ENCODE measurements at places on chromosomes 3 and 15.

- DNase-seq = no peak
These were observed 141.2 kb upstream of the MANF start for GRCh38 chr3:51243924-51244323.

DNA sequence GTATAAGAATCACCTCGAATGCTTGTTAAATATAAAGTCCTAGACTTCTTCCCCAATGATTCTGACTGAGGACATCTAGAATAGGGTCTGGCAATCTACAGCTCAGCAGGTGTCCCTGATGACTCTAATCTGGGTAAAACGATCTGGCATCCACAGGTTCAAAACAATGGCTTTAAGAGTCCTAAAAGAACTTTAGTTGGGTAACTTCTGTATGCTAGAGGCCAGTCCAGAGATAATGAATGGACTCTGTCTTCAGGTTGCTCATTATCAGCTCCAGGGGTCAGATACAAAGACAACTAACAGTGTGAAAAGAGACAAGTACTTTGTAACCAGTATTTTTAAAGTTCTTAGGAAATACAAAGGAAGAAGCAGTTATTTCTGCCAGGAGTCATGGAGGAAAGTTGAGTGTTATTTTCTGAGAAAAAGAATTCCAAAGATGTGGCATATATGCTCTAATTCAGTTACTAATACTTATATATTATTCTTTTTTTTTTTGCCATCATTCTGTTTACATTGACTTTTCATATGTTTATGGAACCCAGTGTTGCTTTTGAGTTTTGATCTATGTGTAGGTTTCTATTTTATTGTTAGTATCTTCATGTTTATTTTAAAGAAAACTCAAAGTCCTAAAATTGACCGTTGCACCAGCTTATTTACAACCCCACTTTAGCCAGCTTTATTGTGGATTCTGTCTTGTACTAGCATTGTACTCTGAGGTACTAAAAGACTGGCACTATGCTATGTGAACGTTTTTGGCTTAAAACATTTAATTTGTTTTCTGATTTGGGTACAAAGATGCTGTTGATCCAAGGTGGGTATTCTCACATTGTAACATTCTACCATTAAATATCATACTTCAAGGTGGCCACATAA lies 3.1 kb upstream of the GPR15 start:
- DNase-seq = no peak

DNA sequence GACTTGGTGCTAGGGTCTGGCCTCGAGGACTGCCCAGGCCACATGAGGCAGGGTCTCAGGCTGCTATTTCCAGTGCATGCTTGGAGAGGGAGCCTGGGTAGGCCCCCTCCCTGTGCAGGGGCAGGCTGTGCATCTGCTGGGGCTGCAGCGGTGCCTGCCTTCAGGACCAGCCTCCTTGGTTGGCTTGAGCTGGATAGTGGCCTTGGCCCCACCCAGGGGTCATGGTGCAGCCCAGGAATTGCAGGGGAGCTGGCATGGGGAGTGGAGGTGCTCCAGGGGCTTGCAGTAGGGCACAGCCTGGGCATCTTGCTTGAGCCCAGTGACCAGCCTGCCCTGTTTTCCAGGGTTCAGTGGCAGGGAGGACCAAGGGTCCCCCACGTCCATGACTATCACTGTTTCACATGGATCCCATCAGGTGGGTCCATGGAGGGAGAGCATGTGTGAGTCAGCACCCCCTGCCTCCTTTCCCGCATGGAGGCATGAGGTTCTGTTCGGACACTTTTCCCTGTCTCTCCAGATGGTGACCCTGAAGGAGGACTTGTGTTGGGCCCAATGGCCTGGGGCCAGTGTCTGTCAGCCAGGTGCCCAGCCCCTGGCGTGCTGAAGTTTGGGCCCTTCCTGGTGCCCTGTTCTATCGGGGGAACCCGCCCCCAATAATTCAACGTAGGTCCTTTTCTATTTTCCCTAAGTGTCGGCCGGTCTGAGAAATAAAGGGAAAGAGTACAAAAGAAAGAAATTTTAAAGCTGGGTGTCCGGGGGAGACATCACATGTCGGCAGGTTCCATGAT lies 218.6 kb downstream of the SNRPN start:
- DNase-seq = no peak

GRCh38 chr3:75254685-75255084 lies 409.4 kb upstream of the FRG2C start:
- DNase-seq = no peak
